GM12891 (cell line): ENCODE measurements at places on chromosomes 2 and 18.

DNA sequence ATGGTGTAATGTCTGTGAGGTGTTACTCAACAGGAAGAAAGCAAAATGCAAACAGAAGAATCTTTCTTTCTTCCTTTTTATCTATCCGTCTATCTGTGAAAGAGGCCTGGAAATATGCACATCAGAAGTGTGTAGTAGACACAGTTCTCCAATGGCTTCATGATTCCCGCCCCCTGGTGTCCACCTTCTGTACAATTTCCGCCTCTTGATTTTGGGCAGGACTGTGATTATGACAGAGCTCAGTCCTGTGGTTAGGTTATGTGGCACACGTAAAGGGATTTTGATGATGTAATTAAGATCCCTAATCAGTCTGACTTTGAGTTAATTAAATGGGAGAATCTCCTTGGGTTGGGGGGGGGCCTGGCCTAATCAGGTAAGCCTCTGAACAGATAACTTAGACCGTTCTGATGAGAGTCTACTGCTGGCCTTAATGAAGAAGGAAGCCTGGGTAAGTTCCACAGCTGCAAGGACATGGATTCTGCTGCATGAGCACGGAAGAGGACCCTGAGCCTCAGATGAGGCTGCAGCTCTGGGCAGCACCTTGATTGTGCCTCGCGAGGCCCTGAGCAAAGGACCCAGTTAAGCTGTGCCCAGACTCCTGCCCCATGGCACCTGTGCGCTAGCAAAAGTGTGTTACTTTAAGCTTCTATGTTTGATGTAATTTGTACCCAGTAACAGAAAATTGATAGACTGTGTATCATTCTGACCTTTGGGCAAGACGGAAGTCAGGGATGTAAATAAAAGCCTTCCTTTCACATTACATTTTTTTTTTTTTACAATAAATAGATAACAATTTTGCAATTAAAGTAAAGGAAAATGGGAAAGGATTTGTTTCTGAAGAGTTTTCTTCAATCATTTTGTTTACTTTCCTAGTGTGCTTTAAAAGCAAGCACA, 11.3 kb upstream of the KCNF1 start:
- no peak for DNase-seq

DNA sequence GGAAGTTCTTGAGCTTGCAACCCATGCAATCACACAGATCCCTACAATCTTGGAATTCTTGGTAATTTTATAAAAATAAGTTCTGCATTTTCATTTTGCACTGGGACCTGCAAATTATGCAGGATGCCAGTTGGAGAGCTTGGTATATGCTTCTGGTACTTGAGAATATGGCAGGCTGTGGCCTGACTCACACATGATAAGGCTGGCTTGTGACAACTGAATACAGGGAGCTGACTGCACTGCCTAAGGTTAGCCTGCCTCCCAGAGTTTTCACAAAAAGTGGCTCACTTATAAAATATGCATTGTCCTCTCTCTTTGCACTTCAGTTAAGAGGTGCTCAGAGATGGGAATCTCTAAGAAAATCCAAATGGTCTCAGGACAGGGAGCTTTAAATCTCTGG, 265.5 kb upstream of the KCNJ3 start:
- DNase-seq = no peak

GRCh38 chr2:130814931-130815680, 21.6 kb upstream of the ARHGEF4 start:
- no peak for DNase-seq

DNA sequence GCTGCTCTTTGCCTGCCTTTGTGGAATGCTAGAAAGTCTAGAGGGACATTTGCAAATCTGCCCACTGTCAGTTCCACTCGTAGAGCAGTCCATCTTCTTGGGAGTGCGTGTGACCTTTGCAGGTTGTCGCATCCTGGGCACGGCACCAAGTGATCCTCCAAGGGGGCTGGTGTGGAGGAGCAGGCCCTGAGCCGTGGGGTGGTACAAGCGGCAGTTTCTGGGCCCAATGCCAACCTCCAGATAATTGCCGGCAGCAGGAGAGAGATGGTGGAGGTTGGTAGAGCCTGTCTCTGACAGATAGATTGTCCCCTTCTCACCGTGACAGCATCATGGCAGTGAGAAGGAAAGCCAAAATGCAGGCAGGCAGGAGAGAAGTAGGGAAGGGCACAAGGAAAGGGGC, 150.7 kb upstream of the SLC14A2 start:
- DNase-seq = no peak

GRCh38 chr2:191632426-191632825, 45.5 kb upstream of the NABP1 start:
- DNase-seq = no peak

- DNase-seq = no peak
These were observed 2175.1 kb upstream of the PIK3C3 start for GRCh38 chr18:39779926-39780325.

- peak; percentile 71 for DNase-seq
These were observed 575 bp downstream of the ATL2 start for GRCh38 chr2:38376346-38377049.

GRCh38 chr2:164785457-164785856, 56.2 kb downstream of the COBLL1 start:
- DNase-seq = no peak

GRCh38 chr18:48871391-48872166, 79.2 kb downstream of the SMAD7 start:
- DNase-seq = no peak

- DNase-seq = no peak
These were observed 54.5 kb downstream of the RASGRP3 start for GRCh38 chr2:33530690-33531548.

DNA sequence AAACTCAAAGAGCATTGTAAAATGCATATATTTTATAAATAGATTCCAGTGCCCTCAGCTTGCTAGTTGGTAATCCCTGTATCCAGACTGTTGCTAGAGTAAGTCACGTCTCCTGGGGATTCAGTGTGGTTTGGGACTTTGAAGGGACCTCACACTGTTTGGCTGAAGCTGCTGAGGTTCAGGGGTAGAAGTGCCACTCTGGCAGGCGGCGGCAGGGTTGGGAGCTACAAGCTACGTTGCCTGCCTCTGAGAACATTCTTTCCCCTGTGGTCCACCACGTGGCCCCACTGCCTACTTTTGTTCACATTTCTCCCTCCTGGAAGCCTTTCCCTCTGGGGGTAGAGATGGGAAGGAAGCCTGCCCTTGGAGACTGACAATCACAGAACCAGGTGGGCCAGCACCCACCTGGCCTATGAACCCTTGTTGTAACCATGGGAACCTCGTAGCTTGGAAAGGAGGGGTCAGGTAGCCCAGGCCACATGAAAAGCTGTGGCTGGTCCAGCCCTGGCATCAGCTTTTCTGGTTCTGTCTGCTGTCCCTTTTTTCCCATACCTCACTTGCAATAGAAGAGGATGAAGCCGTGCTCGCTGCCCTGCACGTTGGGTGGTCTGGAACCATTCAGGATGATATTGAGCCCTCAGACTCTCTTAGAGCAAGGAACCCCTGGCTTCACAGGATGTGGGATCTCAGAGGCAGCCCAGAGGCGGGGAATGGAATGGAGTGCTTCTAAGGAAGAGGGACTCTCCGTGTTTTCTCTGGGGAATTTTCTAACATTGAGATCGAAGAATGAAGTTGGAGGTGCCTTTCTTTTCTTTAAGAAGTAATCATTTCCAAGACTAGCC, 2.9 kb downstream of the RNF144A start:
- no peak for DNase-seq

GRCh38 chr2:96304606-96305005, 740 bp downstream of the SNRNP200 start:
- no peak for DNase-seq

DNA sequence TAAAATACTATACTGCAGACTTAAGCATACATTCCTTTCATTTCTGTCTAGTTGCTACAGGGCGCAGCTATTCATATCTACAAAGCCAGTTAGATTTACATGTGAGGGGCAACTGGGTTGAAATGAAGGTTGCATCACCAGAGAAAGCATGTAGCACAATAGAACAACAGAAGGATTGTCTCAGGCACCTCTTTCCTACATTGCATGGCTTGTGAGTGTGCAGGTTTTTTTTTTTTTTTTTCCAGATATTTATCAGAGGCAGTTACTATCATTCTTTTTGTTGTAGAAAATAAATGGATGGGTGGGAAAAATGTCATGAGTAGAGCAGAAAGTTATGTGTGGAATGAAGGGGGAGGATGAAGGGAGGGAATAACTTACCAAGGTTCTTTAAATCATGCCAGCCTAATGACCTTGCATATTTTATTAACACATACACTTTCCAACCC, 86.8 kb downstream of the ERBB4 start:
- DNase-seq = no peak
